ENCODE measurements at places on chromosomes 6 and 20.

DNA sequence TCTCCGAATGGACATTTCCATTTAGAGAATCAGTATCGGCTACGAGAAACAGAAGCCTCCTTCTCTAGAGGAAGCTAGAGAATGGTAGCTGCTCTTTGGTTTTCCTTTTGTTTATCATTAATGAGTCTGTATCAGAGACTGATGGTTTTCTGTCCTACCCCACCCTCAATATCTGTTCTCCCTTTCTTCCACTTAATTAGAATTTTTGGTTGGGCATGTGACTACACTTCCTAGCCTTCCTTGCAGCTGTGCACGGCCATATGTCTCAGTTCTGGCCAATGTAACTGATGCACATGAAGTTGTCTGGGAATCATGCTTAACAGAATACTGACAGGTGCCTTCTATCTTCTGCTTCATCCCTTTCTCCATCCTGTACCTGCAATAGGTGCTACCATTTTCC is 19.0 kb downstream of the RNF24 start:
- no peak for DNase-seq

- no peak for DNase-seq
Measured at GRCh38 chr6:36820700-36821580, 18.3 kb downstream of the CPNE5 start.

DNA sequence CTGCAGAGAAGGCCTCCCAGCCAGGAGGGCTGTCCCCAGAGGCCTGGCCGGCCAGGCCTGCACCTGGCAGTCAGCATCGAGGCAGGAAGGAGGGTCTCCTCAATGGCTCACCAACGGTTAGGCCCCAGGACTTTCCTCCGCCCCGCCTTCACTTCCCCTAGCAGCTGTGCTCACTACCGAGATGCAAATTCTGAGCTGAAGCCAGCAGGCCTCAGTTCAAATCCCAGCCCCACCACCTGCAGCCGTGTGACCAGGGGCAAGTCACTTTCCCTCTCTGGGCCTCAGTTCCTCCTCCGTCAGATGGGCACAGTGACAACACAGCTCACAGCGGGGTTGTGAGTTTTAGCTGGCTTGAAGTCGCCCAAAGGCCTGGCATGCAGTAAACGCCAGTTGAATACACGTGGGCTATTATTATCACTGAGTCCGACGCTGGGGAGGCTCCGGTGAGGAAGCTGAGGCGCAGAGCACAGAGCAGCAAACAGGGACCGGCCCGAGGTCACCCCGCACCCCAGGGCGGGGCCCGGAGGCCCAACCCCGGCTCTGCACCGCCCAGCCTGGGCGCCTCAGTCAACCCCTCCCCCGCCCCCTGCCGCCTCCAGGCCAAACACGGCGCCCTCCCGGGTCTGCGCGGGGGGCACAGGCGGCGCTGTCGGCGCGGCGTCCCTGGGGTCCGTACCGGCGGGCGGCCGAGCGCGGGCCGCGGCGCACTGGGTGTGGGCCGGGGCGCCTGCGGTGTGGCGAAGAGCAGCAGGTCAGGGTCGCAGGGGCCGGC is 671 bp downstream of the E2F1 start:
- no peak for DNase-seq

DNA sequence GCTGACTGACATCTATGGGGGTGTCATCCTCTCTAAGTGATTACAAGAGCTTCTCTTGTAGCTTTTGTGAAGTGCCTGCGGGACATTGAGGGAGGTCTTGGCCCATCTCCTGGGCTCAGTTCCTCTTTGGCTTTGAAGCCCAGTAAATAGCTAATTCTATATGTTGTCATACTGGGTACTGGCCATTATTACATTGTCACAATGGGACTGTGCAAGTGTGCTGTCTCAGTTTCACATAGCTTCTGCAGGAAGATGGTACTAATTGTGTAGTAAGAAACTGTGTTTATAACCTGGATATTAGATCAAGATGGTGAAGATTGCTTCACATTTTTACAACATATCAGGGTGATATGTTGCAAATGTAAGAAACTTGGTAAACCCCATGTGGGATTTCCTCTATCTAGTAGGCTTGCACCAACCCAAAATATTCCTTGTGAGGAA is 19.9 kb downstream of the SPINT3 start:
- no peak for DNase-seq

DNA sequence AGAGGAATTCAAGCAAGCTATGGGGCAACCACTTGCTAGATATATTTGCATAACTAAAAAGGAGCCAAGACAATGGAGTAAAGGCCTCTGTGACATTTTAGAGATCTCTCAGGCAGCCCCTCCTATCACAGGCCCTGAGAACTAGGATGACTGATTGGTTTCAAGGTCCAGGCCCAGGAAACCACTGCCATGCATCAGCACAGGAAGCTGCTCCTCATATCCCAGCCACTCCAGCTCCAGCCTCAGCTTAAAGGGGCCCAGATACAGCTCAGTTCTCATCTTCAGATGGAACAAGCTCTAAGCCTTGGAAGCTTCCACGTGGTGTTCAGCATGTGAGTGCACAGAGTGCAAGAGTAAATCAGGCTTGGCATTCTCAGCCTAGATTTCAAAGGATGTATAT is 21.1 kb upstream of the THBS2 start:
- DNase-seq = no peak

DNA sequence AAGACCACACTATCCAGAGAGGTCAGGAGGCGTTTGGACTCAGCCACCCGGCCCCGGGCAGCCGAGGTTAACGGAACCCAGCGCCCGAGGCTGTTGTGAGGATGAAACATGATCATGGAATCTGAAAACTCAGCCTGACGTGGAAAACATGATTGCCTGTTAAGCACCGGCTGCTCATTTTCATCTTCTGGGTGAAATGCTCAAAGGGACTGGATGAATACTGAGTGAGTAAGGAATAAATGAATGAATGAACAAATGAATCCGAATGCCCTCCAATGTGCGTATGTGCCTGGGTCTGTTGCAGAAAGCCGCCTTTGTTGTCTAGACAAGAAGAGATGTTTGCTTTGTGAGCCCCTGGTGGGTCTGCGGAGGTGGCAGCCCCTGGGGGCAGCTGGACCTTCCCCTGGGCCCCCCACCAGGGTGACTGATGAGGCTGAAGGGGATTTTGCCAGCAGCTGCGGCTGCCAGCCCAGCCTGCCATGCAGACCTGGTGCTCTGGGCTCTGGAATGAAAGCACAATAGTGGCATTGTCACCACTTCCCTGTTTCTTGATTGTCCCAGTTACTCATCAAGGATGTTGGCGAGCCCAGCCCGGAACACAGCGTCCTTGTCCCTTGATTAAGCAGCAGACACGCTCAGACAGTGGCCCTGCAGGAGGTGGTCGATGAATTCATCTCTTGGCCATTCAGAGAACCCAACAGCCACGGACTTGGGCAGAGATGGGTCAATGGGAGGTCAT is 211.1 kb downstream of the ANKRD60 start:
- peak; percentile 4 for DNase-seq

DNA sequence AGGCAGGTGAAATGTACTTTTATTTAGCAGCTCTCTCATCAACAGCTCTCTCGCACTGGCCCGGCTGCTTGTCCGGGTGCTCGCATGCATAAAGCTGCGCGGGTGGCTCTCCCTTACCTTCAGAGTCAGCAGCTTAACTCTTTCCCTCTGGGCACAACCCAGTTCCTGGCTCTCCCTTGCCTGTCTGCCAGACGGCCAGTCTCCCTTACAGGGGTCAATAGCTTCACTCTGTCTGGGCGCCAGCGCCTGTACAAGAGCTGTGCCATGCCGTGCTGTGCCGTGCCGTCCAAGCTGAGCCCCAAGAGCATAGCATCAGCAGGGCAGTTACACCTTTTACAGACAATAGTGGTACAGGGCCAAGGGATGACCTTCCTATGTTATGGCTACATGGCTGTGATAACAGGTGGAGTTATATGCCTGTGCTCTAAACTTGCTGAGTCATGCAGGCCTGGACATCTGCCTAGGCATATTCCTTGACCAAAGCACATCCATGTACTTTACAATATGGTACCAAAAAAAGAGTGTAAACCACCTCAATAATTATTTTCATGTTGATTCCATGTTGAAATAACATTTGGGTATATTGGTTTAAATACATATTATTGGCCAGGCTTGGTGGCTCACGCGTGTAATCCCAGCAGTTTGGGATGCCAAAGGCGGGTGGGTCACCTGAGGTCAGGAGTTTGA is 47.9 kb downstream of the BLTP3A start:
- no peak for DNase-seq

- no peak for DNase-seq
Measured at GRCh38 chr20:41599699-41600104, 18.5 kb downstream of the CHD6 start.

- no peak for DNase-seq
Measured at GRCh38 chr6:52745764-52746201, 17.5 kb downstream of the GSTA2 start.

- DNase-seq = no peak
Measured at GRCh38 chr20:62823688-62824475, 7.0 kb downstream of the COL9A3 start.

DNA sequence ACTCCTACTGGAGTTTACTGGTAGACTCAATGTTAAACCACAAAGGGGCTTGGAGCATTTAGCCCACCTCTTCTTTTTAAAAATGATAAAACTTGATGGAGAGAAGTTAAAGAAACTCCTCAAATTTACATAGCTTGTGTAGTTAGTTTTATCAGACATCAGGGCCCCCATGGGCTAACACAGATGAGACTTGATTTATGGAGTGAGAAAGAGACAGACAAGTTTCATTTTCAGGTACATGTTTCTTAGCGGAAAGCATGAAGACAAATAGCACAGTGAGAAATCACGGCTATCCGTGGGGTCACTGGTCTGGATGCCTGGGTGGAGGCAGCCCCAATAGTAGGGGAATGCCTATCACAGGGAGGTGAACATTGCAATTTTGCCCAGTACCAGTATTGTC is 173.6 kb downstream of the TFAP2B start:
- no peak for DNase-seq

DNA sequence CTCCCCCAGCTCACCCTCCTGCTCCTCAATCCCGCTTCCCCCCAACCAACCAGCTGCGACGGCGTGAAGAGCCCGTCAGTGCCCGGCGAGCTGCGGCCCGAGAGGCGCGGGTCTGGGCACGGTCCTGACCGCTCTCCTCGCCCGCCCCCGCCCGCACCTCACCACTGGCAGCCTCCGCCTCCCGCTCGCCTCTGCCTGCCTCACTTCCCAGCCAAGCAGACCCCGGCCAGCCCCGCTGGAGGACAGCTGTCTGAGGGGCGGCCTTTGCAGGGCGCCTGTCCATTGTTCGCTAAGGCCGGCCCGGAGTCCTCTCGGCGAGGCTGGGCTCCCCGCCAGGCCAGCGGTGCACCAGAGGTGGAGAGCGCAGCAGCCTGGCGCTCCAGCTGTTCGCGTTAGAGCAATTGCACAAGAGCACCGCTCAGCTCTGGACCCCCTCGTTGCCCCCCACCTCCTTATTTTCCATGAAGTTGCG is 1.3 kb downstream of the SOBP start:
- DNase-seq = no peak

- no peak for DNase-seq
Measured at GRCh38 chr6:30990422-30991086, 7.0 kb downstream of the MUC21 start.

DNA sequence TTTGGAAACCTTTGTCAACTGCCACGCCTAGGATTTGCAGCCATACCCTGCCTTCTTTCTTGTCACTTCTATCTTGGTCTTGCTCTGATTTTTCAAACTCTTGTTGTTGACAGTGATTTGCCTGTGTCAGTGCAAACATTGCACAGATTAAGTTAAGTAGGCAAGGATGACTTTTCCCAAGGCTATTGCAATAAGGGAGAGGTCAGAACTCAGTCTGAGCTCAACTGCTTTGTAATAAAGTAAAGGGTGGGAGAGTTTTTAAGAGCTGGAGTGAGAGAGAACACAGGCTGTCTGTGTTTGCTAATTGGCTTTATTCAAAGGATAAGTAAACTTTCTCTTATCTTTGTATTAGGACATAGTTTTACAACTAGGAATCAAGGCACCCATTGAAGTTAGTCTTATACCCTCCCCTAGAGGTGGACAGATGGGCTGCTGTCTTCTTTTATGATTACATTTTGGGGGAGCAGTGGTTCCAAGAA is 448.6 kb downstream of the PHF3 start:
- no peak for DNase-seq

- no peak for DNase-seq
Measured at GRCh38 chr20:5835871-5836270, 85.7 kb downstream of the SHLD1 start.

DNA sequence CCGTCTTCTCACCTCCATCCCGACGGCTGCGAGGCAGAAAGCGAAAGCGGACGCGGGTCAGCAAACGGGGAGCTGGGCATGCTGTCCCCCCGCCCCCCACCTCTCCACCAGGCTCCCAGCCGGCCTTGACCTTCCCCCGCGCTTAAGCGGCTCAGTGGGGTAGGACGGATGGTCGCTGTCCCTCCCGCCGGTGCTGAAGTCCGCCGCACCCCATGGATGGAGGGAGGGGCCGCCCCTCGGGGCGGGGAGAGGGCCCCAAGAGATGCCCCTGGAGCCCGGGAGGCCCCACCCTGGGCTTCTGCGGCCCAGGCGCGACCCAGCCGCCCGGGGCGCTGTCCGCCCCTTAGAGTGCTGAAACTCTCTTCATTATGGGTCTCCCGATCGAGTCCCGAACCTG is at the start of gene KCNB1:
TSS of gene KCNB1 (minus strand) at position 48 of the 397 bp plus-strand sequence. CDS start 188 bp downstream, outside the sequence.
- DNase-seq = no peak

- DNase-seq = no peak
Measured at GRCh38 chr6:125112934-125113333, 40.6 kb upstream of the TPD52L1 start.

DNA sequence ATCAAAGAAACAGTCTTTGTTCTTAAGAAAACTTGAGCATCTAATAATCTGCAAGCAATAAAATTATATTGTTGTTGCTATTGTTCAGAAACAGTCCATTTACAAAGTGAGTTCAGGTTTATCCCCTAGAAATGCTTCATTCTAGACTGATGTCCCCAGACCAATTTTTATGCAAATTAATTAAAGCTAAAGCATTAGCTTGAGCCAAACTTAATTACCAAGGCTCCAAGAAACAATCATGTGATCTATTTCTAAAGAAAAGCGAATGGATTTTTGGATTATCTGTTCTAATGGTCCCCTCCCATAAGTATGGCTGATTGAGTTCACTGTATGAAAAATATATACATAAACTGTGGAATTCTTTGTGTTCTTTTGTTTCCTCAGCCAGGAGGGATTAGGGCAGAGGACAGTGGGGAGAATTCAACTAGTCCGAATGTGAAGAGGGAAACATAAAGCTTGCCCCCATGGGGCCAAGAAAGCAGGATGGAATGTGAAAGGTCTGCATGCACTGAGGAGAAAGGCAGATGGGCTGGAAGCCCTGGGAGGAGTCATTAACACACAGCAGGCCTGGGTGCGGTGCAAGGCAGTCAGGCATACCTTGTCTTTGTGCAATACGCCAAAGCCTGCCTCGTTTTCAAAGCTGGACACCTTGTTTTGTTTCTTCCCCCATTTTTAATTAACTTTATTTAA is 597.1 kb downstream of the KIF16B start:
- DNase-seq = no peak

DNA sequence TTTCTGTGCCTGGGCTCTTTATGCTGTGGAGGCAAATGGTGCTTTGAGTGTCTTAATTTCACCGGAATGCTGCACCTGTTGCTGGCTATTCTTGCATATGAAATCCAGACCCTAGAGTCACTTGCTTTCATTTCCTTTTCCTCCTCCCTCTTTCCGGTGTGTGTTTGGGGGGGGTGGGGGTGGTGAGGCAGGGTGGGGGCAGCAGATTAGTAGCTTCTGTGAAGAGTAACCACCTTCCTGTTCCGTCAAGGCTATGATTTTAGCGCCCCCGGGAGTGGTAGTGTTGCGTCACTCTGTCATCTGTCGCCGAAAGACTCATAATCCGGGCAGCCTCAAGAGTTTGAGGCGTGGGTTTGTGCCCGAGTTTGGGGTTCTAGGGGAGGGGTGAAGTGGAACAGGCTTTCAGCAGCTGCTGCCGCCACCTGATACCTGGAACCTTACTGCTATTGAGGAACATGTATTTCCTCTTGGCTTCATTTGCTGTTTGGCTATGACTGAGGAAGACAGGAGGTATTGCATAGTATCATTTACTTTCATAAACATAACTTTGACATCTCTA is 49.1 kb downstream of the UTRN start:
- DNase-seq = no peak
